Stimulated activated CD8-positive, alpha-beta memory T cell treated with anti-CD3 and anti-CD28 coated beads, Interleukin-15, amount 100 ng/mL, for 4 hours (primary cell): ENCODE measurements at places on chromosomes 7 and 10.

DNA sequence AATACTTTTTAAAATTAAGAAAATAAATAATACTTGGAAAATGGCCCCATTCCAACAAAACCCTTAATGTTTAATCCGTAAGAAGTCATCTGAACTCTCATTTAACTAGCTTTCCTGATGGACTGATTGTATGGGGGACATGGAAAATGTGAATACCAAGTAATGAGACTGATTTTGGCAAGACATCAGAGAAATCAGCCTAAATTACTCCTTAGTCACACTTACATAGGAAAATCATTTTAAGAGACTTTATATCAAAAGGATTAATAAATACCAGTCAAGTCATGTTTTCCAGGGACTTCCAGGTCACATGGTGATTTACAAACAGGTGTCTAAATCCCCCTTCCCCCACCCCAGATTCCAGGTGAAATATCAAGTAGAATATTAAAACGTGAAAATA is 58.2 kb downstream of the GRM8 start:
- no peak for DNase-seq

- no peak for DNase-seq
Observed at GRCh38 chr7:157508477-157508881, 171.7 kb downstream of the DNAJB6 start.

DNA sequence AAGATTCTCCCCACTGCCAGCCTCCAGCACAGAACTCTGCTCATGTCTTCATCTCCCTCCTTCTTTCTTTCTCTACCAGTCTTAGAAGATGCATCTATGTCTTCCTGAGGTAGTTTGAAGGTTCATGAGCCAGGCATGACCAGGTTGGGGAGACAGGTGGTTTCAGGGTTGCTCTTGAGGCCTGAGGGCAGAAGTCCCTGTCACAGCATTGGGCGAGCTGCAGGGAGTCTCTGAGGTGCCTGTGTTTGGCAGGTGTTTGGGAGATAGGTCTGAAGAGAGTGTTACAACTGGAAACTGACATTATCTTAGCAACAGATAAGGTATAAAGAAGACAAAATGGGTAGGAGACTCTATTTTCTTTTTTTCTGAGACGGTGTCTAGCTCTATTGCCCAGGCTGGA is 18.7 kb downstream of the PRSS2 start:
- DNase-seq: no peak

DNA sequence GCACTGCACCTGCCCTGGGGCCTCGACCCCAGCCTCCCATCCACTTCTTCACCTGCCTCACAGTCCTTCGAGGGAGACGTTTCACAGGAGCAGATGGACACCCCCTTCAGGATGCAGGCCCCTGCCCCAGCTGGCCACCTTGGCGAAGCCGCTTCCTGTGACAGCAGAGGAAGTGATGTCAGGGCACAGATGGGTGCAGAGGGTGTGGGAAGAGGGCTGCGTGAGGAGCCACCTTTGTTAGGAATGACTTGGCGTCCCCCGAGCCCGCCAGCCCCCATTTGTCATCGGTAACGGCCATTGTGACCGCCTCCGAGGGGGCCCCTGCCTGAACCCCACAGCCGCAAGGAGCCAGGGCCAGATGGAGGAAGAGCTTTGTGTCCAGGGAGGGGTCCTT is 47.4 kb upstream of the SLC29A3 start:
- no peak for DNase-seq

- no peak for DNase-seq
Observed at GRCh38 chr7:117993377-117994003, 120.2 kb upstream of the CTTNBP2 start.

- DNase-seq: no peak
Observed at GRCh38 chr7:108112683-108113082, 17.5 kb downstream of the LAMB4 start.

DNA sequence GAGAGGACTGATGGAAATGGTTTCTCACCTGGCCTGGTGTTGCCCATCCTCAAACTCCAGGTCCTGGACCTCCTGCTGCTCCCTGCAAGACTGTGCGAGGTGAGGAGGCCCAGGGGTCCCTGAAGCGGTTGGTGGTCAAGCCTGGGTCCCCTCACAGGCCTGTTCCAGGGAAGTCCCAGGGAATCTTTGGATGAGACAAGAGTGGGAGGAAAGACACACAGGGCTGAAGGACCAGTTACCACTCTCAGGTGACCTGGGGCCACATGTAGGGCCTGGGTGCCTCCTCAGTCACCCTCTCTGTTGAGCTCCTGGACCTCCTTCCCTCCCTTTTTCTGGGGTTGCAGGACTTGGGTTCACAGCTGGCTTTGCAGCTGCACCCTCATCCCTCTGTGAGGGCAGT is 42.6 kb upstream of the CXCL12 start:
- no peak for DNase-seq

GRCh38 chr10:49080965-49081364 is 34.4 kb downstream of the VSTM4 start:
- DNase-seq: no peak

- DNase-seq: no peak
Observed at GRCh38 chr10:80617807-80618206, 80.1 kb downstream of the SH2D4B start.

GRCh38 chr10:96681524-96681923 is 38.8 kb downstream of the PIK3AP1 start:
- no peak for DNase-seq

- DNase-seq: no peak
Observed at GRCh38 chr7:96953676-96954513, 51.5 kb upstream of the DLX6 start.

DNA sequence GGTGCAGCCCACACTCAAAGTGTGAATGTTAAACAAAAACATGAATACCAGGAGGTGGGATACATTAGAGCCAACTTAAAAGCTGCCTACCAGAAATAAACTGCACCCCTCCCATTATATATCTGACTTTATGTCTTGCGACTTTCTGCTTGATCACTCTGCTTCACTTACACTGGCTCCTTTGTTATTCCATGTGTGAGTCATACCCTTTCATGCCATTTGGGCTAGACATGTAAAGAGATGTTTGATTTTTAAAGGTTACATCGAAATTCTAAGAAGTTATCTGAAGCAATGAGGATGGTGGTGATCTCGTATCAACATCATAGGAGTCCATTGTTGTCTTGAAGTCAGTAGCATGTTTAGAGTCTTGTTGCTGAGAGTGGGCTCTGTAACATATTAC is 31.6 kb upstream of the ETV1 start:
- DNase-seq: no peak

GRCh38 chr10:27391325-27391724 is 112.8 kb upstream of the RAB18 start:
- no peak for DNase-seq

DNA sequence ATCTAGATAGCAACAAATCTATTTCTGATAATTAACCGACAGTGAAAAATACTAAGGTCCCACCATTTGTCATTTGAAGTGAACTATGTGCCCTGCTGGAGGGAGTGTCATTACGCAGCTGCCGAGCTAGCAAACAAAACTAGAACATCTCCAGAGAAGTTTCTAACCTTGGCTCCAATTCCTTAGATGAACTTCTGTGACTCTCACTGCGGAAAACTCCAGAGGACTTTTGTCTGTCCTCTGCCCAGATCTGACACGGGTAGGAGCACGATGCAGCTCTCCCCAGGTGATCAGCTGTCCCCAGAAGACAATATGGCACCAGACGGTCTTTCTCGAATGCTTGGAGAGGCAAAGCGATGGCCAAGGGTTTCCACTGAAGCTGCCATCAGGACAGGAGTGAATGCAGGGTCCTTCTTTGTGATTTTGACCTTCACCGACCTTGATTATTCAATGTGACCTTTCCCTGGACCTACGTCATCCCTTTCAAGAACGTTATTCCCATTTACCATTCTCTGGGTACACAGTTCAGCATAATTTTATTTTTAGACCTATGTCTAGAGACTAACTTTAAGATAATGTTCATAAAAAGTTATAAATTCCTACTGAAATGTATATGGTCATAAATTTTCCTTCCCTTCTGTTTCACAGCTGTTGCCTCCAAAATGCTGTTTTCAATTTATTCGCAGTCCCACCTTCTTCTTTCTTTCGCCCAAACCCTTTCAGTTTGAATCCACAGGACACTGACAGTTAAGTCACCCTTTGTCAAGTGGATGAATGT is 116.7 kb upstream of the C7orf33 start:
- DNase-seq: no peak

DNA sequence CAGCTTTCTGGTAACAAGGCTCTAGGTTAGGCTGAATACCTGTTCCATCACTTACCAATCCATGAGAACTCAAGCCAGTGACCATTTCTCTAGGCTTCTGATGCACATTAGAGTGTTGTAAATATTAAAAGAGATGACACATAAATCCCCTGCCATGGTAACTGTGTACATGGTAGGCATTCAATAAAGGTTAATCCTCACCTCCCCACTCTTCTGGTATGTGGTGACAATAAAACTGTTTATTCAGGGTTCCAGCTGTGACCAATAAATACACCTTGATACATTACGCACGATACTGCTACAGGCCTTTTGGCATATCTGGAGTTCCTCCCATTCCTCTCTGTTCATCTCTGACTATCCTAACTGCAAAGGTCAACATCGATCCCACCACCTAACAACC is 171.9 kb downstream of the SRPK2 start:
- DNase-seq: no peak

DNA sequence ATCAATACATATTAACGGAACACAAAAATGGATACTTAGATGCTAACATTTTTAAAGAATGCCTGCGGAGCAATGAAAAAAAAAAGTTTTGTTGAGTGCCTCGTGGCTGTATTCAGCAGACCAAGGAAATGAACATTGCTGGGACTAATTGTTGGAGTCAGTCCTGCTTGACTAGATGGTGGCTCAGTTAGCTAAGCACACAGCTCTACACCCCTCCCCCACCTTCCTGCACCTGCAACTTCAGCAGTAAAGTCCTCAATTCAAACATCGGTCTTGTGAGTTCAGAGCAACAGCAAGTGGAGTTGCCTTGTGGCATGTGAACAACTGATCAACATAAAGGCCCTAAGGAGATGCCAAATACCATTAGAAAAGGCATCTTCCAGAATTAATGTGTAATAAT is 326.0 kb upstream of the NPSR1 start:
- no peak for DNase-seq

DNA sequence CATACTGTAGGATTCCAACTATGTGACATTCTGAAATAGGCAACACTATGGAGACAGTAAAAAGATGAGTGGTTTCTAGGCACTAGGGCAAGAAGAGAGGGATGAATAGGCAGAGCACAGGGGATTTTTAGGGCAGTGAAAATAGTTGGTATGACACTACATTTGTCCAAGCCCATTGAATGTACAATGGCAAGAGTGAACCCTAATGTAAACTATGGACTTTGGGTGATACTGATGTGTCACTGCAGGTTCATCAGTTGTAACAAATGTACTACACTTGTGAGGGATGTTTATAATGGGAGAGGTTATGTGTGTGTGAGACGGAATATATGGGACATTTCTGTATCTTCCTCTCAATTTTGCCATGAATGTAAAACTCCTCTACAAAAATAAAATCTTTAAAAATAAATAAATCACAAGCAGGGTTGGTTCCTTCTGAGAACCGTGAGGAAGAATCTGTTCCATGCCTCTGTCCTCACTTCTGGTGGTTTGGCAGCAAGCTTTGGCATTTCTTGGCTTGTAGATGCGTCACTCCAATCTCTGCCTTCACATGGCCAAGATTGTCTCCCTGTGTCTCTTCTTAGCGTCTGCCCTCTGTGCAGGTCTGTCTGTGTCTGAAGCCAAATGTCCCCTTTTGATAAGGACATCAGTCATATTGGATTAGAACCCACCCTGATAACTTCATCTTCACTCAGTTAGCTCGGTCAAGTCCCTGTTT is 83.1 kb upstream of the AGBL3 start:
- DNase-seq: no peak

GRCh38 chr10:34717429-34717828 is 97.7 kb downstream of the PARD3 start:
- no peak for DNase-seq

DNA sequence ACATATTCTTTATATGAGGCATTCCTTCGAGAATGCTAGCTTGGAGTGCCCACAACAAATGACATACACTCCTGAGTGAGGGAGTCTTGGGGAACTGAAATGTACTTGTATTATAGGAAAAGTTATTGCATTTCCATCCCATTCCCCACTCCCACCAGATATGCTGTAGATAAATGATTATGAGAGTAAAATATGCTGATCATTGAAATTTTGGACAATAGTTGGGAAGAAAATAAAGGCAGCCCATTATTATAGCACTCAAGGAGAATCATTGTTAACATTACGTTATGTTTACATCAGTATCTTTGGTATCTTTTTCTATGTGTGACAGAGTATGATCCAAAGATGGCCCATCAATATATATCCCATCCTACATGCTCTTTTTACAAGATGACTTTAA is 194.4 kb downstream of the GATA3 start:
- no peak for DNase-seq

GRCh38 chr10:110915035-110915434 is 3.9 kb downstream of the BBIP1 start:
- no peak for DNase-seq

DNA sequence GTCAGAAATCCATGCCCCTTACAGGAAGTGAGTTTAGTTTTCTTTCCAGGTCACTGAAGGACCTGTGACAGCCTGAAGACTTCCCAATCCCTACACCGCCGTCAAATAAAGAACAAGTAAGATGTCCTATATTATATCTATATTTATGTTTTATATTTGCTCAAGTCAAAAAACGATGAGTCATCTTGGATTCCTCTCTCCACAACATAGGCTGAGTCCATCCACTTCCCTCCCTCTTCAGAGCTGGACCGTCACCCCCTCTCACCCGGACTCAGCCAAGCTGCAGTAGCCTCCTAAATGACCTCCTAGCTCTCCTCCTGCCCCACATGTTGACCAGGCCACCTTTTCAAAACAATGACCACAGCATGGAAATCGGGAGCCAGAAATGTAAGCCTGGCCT is 53.5 kb downstream of the GLI3 start:
- no peak for DNase-seq

DNA sequence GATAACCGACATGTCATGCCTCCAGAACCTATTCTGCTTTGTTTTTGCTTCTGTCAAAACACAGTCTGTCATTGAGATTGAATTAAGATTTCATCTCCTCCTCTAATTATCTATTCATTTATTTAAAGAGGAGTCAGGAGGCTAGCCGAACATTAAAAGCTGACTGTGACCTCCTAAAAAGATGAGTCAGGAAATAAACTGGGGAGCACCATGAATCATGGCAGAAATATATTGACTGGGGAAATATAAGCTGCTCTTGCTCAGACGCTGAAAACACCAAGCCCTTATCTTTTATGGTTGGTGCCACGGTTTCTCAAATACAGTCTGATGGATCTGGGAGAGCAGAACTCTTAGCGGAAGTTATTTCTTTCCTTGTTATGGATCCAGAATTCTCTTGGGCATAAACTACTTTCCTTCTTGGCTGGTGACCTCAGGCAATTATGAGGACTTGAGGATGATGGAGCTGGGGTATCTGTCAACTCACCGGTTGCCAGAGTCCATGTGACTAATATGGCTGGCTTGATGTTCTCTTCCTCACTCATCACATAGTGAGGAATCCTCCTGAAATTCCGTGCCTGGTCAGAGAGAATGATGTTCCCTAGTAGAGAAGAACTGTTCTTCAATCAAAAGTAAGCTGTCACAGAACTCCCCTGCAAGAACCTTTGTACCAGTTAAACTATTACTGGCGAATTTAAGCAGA is 307.6 kb upstream of the PHYHIPL start:
- no peak for DNase-seq

DNA sequence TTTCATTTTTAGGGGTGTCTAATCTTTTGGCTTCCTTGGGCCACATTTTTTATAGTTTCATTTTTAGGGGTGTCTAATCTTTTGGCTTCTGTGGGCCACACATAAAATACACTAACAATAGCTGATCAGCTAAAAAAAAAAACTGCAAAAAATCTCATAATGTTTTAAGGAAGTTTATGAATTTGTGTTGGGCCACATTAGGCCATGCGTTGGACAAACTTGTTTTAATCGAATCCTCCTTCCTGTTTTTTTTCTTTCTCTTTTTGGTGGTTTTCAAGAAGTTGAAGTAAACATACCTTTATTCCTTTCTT is 37.4 kb downstream of the ZNRF2 start:
- DNase-seq: no peak
